ENCODE measurements at places on chromosomes 6 and 20.

- DNase-seq = no peak
Observed at GRCh38 chr20:58395604-58396003, 6.6 kb downstream of the VAPB start.

- DNase-seq = no peak
Observed at GRCh38 chr20:39619271-39619785, 657.2 kb downstream of the DHX35 start.

DNA sequence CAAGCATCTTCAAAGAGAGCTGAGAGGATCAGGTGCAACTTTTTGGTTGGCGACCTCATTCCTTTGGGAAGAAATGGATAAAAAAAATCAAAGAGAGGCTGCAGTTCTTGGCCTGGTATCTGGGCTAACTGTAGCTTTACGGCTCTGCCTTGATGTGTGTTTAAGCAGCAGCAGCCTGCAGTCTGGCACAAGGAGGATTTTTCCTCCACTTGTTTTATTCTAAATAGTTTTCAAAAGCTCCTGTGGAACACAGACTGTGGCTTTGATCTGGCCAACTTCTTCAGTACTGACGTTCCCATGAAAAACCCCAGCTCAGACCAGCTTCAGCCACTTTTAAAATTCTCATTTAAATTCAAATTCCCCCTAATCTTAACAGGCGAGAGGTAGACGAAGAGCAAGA, 137.3 kb downstream of the HDGFL1 start:
- DNase-seq = no peak

- no peak for DNase-seq
Observed at GRCh38 chr6:4459996-4460395, 316.2 kb upstream of the CDYL start.

GRCh38 chr6:7921632-7922092, 11.1 kb upstream of the TXNDC5 start:
- DNase-seq = no peak

- no peak for DNase-seq
Observed at GRCh38 chr6:3516092-3516491, 59.2 kb upstream of the SLC22A23 start.

- DNase-seq = no peak
Observed at GRCh38 chr6:144624246-144624645, 339.1 kb downstream of the UTRN start.

DNA sequence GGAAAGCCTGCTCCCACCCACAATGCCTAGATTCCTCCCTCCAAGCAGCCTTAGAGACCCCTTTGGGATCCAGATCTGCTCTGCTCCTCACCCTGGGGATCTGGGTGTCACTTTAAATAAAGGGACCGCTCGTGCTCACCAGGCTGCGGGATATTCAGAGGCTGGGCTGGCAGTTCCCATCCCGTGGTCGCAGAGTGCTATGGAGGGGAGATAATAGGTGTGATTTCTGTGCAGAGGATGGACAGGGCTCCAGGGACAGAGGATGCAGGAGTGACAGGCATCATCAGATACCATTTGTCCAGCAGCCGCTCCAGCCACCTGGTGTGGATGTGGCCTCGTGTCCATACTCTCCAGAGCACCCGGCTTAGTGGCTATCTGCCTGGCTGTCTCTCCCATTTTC, 415.9 kb upstream of the SULF2 start:
- DNase-seq = no peak

- DNase-seq = no peak
Observed at GRCh38 chr6:15062516-15063252, 183.2 kb upstream of the JARID2 start.

GRCh38 chr6:155181498-155181897, 82.3 kb upstream of the CLDN20 start:
- DNase-seq = no peak

DNA sequence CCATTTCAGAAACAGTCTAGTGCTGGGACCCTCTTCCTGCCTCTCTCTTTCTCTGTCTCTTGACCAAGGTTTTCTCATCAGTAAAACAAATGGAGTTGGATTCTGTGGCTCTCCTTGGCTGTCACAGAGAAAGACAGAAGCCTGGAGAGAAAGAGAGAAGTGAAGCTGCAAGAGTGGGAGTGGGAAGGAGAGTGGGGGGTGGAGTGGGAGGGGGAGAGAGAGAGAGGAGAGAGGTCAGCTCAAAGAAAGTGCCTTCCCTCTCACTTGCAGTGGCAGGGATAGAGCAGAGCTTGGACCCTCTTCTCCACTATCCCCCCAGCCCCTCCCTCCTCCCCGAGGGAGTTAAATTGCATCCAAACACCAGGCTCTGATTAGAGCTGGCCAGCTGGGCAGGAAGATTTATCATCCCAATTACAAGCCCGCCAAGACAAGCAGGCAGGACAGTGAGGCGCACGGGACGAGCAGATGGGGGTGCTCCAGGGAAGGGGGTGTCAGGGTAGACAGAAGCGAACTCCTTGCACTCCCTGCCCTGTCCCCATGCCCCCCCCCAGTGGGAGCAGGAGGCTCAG, 74.3 kb downstream of the CD40 start:
- DNase-seq = no peak

DNA sequence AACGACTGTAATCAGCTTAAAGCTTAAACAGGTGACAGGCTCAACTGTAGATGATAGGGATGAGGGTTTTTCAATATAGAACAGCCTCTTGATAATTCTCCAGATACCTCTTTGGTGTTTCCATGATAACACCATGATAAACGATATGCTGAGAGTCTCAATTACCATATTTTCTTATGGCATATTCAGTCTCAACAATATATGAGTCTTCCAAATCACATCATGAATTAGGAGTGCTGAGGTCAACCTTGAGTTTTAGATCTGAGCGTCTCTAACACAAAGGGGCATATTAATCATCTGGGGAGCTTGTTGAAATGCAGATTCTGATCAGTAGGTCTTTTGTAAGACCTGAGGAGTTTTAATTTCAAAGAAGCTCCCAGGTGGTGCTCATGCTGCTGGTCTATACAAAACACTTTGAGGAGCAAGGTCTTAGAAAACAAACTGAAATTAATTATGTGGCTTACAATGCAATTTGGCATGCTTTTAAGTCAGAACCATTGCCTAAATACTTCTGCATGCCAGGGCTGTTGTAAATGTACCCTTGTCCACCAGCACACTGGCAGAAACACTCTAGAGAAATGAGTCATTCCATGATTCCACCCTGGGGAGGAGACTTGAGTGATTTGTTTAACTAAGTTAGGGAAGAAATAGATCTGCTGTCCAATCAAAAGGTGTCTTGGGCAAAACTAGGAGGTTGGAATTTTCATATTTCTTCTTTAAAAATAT, 49.6 kb downstream of the PTCHD4 start:
- DNase-seq = no peak

- no peak for DNase-seq
Observed at GRCh38 chr20:17827759-17828559, 128.2 kb downstream of the BANF2 start.

GRCh38 chr6:169177516-169178166, 76.0 kb downstream of the THBS2 start:
- DNase-seq = no peak

GRCh38 chr6:5398530-5398929, 137.2 kb downstream of the FARS2 start:
- peak; percentile 30 for DNase-seq

GRCh38 chr20:19909725-19910124, 107.4 kb upstream of the NAA20 start:
- DNase-seq = no peak

GRCh38 chr6:64580346-64580745, 944.7 kb downstream of the PHF3 start:
- DNase-seq = no peak

DNA sequence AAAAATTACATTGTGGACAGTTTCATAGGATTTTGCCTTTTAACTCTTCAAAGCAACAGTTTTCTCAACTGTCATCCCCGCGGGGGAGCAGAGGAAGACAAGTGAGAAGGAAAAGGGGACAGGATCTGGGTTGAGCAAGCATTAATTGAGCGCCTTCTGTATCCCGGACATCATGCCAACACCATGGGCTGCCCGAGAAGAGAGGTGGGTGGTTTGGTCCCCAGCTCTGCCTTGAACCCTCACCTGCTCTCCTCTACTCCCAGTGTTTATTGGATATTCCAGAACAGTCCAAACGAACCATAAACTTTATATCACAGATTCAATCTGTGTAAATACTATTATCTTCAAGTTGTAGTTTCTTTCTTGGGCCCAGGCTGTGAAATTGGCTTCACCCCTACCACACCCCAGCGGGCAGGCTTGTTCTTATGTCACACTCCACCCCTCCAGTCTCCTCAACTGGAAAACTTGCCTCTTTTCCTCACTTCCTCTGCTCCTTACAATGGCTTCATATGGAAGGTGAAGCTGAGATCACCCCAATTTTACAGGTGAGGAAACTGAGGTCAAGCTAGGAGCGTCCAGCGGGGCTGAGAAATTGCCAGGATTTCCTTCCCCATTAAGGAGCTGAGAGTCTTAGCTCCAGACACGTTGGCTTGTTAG, 6.0 kb downstream of the PCK1 start:
- DNase-seq = no peak
